H1 (cell line): ENCODE measurements at places on chromosomes 2 and 18. TPM values are rescaled to one million over a fixed set of nuclear protein-coding genes. Genes with fewer than 3 reads are reported as not detected.
A peak's percentile ranks its signal among the peaks of the same experiment; 100 is the strongest.

LHCGR gene
- 0.31 and 0.73 TPM in 2 replicates for total RNA-seq

- DNase-seq = no peak
- H3K27me3 ChIP-seq = no peaks in the 10 kb centered on the region; the same call in 1 of the 2 replicates
- H3K4me1 ChIP-seq = no peaks in the 10 kb centered on the region; the same call in none of the 2 replicates
- no peak overlapping the region for H3K27ac ChIP-seq
- no peak overlapping the region for H3K4me3 ChIP-seq
- no peaks in the 10 kb centered on the region for H3K36me3 ChIP-seq
Observed at GRCh38 chr2:119490653-119491195, 33.6 kb downstream of the SCTR start.

DNA sequence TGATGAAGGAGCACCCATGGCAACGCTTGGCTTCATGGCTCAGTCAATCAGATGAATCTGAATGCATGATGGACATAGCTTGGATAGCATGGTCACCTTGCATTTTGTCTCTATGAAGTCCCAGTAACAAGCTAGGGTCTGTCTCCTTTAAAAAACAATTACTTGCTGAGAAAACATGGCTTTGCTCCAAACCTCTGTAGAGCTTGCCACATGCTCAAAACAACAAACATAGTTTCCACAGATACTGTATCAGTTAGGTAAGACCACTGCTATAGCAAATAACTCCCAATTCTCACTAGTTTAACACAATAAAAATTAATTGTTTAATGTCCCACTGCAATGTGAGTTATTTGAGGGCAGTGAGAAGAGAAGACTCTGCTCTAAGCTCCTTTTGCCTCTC, 401.0 kb downstream of the IRS1 start:
- H3K4me3 ChIP-seq = no peak overlapping the region
- no peaks in the 10 kb centered on the region for H3K4me1 ChIP-seq
- H3K36me3 ChIP-seq = no peaks in the 10 kb centered on the region
- H3K27ac ChIP-seq = no peak overlapping the region
- no peaks in the 10 kb centered on the region for H3K27me3 ChIP-seq
- DNase-seq = no peak

- H3K27me3 ChIP-seq = no peaks in the 10 kb centered on the region
- H3K4me1 ChIP-seq = no peaks in the 10 kb centered on the region
- H3K27ac ChIP-seq = no peak overlapping the region
- H3K4me3 ChIP-seq = no peak overlapping the region
- no peak for DNase-seq
Observed at GRCh38 chr18:51257150-51257549, 59.7 kb upstream of the MEX3C start.

GRCh38 chr18:10814336-10814735, 288.5 kb downstream of the NAPG start:
- H3K4me3 ChIP-seq = no peak overlapping the region
- no peak overlapping the region for H3K27ac ChIP-seq
- no peaks in the 10 kb centered on the region for H3K4me1 ChIP-seq
- H3K27me3 ChIP-seq = no peaks in the 10 kb centered on the region
- no peaks in the 10 kb centered on the region for H3K36me3 ChIP-seq
- DNase-seq = no peak

DNA sequence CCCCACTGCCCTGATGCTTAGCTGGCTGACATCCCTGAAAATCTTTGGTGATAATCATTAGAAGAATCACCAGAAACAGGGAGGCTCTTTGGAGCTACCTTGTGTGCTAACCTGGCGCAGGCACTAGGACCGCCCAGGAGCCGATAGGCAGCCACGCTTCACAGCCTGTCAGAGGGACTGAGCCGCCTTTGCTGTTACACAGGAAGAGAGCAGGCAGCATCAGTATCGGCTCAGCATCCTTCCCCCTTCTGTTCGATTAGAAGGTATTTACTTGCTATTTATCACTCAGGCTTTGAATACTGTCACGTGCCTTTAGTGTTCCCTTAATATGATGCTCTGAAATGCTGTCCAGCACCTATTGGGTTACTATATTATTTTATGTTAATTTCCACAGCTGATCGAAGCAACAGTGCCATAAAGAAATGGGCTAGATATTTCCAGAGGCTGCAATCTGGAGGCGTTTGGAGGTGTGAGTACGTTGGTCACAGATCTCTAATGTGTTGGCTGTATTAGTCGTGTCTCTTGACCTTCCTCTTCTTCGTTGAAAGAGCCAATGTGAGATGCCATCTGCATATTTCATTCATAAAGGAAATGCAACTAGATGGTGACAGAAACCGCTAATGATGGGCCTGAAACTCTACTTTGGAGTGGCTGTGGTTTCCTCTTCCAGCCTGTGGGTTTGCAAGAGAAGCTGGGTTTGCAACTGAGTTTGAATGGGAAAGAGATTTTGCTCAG, 110.4 kb upstream of the RAB27B start:
- peak overlapping the region; percentile 17; the same call in 1 of the 2 replicates for H3K4me3 ChIP-seq
- H3K4me1 ChIP-seq = no peaks in the 10 kb centered on the region
- no peaks in the 10 kb centered on the region for H3K27me3 ChIP-seq
- peak; percentile 3 for DNase-seq
- H3K36me3 ChIP-seq = no peaks in the 10 kb centered on the region
- no peak overlapping the region for H3K27ac ChIP-seq
